Neural progenitor cell (in vitro differentiated cells): ENCODE measurements at places on chromosomes 6 and 20.

DNA sequence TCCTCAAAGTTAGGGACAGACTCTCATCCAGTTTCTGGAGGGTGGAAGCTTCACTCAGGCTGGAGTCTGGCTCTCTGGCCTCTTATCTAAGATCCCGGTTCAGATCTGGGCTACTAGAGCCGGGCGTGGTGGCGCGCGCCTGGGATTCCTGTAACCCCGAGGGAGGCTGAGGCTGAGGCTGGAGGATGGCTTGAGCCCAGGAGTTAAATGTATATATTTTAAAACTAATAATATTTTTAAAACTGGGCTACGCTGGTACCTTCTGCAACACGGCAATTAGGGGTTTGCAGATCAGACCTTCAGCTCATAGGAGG, 710 bp upstream of the ZNF343 start:
- no peak for DNase-seq

GRCh38 chr6:44831002-44831610, 443.6 kb downstream of the CDC5L start:
- DNase-seq, result peak; percentile 43

- DNase-seq, result no peak
Measured at GRCh38 chr6:169362501-169363121, 109.0 kb upstream of the THBS2 start.

GRCh38 chr6:139990856-139991465, 616.5 kb upstream of the CITED2 start:
- DNase-seq, result peak; percentile 17

DNA sequence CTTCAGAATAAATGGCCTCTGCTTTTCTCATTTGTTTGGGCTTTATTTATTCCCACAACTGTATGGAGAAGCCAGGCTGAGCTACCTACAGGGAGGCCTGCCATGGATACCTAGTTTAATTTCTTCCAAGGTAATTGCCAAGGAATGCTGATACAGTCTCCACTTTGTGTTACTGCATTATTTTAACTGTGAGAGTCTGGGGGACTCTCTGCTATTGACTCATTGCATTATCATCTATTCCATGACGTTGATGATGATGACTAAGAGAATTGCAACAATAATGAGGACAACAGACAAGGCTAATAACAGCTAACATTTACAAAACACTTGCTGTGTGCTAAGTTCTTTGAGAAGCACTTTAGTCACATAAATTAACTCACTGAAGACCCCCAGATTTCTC, 88.3 kb upstream of the COL21A1 start:
- no peak for DNase-seq

DNA sequence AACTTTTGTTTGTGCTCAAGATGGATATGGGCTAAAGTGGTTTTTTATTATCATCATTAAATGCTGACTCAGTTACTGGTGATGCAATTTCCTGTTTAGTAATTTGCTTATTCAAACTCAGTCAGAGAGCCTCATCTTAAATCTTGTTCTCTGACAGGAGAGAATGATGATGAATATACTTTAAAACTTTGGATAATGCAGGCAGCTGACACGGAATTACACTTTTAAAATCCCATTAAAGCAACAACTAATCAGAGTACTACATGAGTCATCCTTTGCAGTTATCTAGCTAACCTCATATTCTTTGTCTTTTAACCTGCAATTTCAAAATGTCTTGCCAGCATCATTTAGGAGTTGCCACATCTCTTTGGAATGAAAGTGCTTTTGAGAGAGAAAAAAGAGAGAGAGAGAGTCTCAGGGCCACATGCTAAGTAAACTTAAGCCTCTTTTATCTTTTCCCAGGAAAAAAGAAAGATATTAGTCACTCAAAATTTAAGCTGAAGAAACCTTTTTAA, 9.2 kb upstream of the C6orf141 start:
- DNase-seq, result no peak

DNA sequence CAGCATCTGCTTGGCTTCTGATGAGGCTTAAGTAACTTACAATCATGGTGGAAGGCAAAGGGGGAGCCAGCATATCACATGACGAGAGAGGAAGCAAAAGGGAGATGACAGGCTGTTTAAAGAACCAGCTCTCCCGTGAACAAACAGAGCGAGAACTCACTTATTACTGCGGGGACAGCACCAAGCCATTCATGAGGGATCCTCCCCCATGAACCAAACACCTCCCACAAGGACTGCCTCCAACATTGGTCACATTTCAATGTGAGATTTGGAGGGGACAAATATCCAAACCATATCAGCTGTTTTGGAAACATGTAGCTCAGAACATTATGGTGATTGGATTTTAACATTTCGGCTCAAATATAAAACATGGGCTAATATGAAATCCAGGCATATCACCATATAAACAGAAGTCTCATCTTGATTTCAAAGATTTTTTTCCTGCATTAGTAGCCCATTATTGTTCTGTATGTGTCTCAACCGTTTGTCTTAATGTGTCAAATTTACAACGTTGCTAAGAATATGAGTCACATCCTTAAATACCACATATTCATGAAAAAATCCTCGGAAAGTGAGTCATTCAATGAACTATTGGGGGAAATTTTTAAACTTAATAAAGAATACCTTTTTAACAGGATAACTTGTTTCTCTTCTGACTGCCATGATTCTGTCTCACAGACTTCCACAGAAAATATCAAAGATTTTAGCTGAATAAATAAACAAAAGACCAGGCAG, 894.3 kb downstream of the TFAP2A start:
- DNase-seq, result no peak

GRCh38 chr20:49676581-49677291, 36.9 kb downstream of the B4GALT5 start:
- no peak for DNase-seq

- no peak for DNase-seq
Measured at GRCh38 chr20:1600736-1601135, 19.1 kb downstream of the SIRPB1 start.

- DNase-seq, result no peak
Measured at GRCh38 chr6:26389349-26389894, 6.5 kb downstream of the BTN2A2 start.

- no peak for DNase-seq
Measured at GRCh38 chr6:129634411-129635230, 75.4 kb downstream of the ARHGAP18 start.

DNA sequence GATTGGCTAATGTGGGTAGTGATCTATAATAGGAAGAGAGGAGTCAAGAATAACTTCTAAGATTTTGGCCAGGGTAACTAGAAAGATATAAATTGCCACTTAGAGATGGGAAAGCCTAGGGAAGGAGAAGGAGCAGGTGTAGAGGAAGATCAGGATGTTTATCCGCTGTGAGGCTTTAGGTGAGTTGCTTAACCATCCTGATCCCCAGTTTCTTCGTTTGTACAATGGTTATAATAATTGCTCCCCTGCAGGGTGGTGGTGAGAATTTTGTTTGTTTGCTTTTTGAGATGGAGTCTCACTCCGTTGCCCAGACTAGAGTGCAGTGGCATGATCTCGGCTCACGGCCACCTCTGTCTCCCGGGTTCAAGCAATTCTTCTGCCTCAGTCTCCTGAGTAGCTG, 2.4 kb upstream of the MYMX start:
- DNase-seq, result no peak

- DNase-seq, result peak; percentile 33
Measured at GRCh38 chr6:112289038-112289566, 34.7 kb upstream of the LAMA4 start.

DNA sequence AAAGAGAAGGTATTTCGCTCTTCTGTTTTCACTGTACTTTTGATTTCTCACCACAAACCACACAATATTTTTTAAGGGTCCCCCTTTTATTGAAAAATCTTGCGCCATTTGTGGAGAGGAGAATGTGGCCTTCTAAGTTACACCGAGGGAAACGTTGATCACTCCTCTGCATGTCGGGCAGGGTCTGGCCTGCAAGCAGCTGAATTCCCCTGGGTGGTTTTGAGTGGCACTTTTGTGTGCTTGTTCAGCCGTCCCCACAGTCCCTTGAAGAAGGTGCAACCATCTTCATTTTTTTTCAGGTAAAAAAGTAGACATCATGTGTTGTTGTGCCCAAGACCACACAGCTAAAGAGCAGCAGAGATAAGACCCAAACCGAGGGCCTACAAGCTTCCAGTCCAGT, 6.1 kb downstream of the GPR31 start:
- DNase-seq, result no peak

DNA sequence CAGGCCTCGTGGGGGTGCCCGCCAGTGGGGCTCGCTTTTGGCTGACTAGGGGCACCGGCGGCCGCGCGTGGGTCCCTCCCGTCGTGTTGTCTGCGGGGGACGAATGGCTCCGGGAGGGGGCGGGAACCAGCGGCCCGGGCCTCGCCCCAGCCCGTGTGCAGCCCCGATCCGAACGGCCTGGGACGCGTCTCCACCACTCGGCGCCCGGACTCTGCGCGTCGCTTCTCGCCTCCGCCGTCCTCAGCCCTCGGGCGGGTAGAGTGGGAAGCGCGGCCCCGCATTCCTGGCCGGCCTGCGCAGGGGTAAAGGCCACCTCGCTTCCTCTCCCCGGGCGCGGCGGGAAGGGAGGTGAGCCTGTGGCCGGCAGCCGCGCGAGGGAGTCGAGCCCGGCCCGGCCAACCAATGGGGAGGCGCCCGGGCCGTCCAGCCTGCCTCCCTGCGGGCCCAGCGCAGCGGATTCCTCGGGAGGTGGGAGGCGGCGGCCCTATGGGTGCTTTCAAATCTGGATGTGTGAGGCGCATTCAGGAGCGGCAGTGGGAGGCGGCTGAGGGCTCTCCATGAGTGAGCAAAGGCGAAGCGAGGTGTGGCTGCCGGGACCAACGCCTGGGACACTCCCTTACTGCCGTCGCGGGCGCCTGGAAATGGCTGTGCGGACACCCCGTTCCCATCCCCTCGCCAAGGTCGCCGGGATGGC, 1.1 kb upstream of the ZBTB46 start:
- DNase-seq, result peak; percentile 83

GRCh38 chr20:23298926-23299672, 51.5 kb upstream of the NXT1 start:
- no peak for DNase-seq

DNA sequence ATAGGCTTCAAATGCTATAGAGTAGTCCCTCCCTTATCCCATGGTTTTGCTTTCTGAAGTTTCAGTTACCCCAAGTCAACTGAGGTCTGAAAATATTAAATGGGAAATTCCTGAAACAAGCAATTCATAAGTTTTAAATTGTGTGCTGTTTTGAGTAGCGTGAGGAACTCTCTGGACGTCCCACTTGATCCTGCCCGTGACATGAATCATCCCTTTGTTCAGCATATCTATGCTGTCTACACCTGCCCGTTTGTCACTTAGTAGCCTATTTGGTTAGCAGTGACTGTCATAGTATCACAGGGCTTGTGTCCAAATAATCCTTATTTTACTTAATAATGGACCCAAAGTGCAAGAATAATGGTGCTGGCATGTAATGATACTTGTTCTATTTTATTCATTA, 5.0 kb downstream of the PCMT1 start:
- no peak for DNase-seq

- DNase-seq, result no peak
Measured at GRCh38 chr20:13855613-13856012, 70.8 kb downstream of the NDUFAF5 start.

DNA sequence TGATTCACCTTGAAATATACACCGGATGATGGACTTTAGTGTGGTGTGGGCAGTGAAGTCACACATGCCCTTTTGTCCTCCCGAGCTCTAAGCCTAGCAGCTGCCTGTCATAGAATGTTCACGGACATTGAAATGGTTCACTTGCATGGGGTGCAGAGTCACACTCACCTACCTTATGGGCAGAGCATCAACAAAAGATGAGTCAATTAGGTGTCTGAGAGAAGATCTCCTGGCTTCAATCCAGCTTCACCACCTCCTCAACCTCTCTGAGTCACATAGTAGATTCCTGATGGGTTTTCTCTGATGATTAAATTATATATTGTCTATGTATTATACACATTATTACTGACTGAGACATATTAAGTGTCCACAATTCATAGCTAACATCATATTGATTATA, 48.1 kb upstream of the HLA-E start:
- DNase-seq, result no peak

- DNase-seq, result no peak
Measured at GRCh38 chr6:125612345-125612846, 137.0 kb upstream of the HEY2 start.

DNA sequence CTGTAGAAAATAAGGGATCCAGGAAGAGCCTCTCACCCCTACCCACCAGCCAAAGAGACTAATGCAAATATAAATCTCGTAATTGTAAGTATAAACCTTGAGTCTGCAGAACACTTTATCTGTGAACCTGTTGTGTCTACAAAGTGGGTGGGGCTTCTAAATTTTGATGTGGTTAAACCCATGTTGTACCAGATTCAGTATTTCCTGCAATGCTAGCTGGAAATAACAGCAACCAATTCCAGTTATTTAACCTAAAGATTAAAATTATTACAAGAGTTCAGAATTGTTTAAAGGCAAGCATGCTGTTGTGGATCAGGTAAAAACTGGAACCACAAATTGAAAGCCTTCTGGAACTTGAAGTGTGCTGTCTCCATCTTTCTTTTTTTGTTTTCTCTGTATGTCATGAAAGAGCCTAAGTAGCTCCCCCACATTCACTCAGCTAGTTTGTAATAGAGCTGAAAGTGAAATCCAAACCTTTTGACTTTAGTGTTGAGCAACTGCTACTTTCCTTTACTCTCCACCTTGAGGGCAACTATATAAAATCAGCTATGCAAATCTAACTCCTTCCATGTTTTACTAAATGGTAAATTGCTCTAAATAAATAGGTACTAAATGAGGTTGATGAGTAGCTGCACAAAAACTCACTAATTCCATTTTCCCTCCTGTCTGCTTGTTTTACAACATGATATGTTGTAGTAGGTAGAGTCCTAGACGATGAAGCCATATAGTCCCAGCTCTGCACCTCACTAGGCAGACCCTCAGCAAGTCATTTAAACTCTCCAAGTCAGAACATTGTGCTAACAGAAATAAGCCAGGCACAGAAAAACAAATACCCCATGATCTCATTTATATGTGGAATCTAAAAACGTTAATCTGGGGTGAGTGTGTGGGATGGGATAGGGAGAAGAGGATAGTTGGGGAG, 17.9 kb upstream of the THEMIS start:
- DNase-seq, result no peak

GRCh38 chr6:98828941-98829411, 5.4 kb upstream of the POU3F2 start:
- DNase-seq, result peak; percentile 62

GRCh38 chr20:23603321-23603720, 2.4 kb downstream of the CST9 start:
- no peak for DNase-seq

DNA sequence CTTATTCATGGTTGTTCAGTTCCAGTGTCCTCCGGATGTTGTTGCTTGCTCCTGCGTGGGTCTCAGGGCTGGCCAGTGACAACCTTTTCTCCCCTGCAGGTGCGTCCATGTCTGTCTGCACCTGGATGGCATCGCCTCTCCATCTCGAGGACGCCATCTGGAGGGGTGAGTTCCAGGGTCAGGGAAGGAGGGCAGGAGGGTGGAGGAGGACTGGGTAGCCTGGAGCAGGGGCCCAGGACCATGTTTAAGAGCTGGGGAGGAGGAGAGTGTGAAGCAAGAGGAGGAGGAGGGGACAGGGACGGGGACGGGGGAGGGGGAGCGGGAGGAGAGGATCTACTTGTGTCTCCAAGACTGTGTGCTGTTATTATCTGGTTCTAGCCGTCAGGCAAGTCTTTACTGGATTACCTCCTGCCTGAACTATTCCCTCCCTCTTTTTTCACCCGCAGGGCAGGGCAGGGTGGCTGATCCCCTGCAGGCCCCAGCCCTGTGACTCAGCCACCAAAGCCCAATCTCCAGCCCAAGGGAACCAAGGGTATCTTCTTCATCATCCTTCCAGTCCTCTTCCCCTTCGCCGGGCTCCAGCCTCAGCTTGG, 32.2 kb upstream of the TULP1 start:
- no peak for DNase-seq
